ENCODE measurements at places on chromosomes 1 and 21.

GRCh38 chr1:8373581-8374241, 55.8 kb downstream of the SLC45A1 start:
- DNase-seq, result no peak

DNA sequence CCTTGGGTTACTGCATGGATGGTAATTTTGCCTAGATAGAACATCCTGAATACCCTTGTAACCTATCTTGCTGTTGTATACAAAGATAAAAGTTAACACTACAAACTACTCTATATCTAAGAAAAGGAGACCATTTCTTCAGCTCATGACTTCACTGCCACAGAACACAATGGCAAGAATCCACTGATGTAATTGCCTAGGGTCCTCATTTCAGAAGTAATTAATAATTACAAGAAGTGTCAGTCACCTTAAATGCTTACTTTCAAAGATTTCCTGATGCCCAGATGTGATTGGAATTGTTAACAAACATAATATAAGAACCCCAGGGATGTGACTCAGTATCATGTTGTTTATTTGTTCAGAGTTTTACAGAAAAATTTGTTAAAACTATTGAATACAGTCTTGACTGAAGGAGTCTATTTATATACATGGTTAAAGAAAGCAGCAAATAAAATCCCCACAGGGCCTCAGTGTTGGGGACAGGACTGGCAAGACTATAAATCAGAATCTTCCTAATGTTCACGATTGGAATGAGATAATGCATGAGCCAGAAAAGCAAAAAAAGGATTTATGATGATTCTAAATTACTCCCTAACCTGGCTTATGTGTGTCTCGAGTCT, 83.9 kb downstream of the CRB1 start:
- no peak for DNase-seq

DNA sequence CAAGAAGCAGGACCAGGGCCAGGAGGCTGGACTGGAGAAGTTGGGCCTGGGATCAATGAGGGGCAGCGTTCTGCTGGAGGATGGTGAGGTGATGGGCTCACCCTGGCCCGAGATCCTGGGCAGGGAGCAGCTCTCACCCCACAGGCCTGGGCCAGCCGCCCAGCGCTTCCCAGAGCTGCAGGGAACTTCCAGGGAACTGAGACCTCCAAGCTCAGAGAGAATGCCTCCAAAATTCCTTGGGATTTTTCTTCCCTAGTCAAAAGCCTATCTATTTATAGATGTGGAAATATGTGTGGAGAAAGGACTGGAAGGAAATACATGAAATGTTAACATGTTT, 121.2 kb downstream of the SPSB1 start:
- no peak for DNase-seq

GRCh38 chr1:203891950-203892349, 30.6 kb downstream of the SNRPE start:
- DNase-seq, result no peak

DNA sequence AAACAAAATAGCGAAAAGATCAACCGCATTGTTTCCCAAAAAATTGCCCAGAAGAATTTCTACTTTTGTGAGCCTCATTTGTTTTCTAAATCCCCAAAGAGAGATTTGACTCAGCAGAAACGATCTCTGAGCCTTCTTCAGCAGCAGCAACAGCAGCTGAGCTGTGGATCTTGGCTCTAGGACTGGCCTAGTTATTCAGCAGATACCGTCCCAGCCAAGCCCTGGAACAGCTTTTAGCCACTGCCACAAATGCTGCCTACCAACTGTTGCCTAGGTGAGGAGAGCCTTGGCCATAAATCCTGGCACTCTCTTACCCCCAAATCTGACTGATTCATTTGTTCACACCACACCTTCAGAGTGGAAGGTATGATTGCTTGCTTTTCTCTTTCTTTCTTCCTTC, 320.1 kb downstream of the TGFB2 start:
- no peak for DNase-seq

- peak; percentile 86 for DNase-seq
These were observed 11.7 kb upstream of the BNIPL start for GRCh38 chr1:151024540-151025146.

All from CD4-positive, alpha-beta memory T cell (primary cell).